ENCODE measurements at places on chromosomes 3 and 15.

DNA sequence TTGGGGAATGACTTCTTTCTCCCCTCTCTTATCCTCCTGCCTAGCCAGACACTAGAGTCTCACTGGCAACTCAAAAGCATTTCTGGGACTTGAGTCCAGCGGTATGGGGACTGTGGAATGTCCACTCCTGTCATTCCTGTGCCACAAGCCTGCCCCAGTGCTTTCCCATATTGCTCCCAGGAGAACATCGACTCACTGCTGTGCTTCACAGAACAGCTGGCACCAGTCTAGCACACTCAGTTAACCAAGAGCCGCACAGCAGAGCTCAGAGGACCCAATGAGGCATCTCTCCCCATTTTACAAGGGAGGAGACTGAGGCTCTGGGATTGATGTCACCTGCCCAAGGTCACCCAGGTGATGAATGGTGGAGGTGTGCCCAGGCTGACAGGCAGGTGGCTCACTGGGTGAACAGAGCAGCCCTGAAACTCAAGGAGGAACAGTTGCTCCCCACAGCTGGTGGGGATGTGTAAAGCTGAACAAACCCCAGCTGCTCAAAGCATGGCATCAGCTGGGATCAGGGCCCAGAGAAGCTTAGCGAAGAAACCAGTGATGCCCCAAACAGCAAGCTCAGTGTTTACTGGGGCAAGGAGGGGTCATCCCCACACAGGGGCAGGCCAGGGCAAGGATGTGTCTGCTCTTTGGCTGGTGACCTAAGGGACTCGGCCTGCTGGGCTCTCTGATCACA is 35.4 kb upstream of the DUSP7 start:
- no peak for DNase-seq

DNA sequence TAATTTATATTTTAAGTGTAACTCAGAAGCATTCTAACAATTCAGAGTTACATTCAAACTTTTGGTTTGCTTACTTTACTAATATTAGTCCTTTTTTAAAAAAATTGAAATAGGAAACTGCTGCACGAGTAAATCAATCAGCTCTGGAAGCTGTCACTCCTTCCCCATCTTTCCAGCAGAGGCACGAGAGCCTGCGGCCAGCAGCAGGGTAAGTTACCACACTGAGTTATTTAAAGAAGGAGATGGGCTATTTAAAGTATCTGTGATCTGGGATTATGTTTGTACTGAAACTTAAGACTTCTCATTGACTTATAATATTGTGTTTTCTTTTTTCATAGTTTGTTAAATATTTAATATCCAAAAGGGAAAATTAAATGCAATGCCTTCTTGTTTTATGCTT is 29.3 kb downstream of the APPL1 start:
- no peak for DNase-seq

DNA sequence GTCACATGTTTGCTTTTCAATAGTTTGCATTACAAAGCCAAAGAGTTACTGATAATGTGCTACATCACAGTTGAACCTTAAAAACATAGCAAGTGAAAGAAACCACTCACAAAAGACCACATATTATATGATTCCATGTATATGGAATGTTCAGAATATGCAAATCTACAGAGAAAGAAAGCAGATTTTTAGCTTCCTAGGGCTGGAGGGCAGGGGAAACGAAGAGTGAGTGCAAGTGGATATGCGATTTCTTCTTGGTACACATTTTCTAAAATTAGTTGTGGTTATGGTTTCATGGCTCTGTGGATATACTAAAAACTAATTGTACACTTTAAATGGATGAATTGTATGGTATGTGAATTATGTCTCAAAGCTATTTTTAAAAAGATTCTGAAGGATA is 4.0 kb upstream of the GBE1 start:
- no peak for DNase-seq

DNA sequence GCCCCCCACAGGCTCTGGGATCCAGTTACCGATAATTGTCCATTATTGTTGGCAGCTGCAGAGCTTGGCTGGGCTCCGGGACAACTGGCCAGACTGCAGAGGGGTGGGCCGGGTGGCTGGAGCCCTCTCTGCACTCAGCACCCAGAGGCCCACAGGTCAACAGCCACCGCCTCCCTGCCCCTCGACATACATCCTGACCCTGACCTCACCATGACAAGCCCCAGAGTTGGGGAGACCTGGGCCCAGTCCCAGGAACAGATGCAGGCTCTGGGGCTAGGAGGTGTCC is 22.4 kb downstream of the PTH1R start:
- DNase-seq: no peak

DNA sequence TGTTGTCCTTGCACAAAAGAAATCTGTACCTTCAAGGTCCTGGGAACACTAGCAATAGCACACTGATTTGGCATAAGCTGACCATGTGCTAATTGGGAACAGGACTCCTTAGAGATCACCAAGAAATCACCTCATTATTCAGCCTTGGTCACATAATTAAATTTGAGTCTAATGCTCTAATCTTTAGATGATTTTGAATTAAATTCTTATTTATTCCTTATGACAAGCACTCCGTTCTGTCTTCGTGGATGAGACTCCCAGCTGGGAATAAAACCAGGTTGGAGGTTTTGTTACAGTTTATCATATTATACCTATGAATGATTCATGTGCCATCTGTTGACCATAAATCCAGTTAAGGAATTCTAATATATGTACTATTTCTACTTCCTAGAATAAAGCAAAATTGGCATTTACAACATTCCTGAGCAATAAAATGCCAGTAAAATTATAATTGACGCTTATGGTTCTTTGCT is 162.2 kb downstream of the MYRIP start:
- no peak for DNase-seq

GRCh38 chr3:8651418-8652323 is 7.1 kb upstream of the SSUH2 start:
- DNase-seq: no peak

- peak; percentile 40 for DNase-seq
Observed at GRCh38 chr15:68479406-68479805, 47.4 kb upstream of the ITGA11 start.

- no peak for DNase-seq
Observed at GRCh38 chr15:33440900-33441299, 130.1 kb downstream of the RYR3 start.

DNA sequence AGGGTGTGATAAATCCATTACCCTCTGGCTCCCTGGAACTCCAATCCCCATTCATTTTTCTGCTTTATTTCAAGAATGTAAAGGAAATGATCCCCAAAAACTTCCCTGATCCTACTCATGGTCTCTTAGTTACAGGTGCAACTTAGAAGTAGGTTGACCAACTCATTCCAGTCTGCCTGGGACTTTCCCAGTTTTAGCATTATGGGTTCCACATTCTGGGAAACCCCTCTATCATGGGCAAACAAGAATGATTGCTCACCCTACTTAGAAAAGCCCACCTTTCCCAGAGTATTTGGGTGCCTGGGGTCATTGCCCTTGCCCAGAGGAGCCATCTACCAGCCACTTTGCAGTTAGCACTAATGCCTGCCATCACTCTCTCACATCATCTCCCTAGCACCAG is 15.6 kb downstream of the CLDN18 start:
- DNase-seq: no peak

GRCh38 chr15:70063980-70064379 is 33.7 kb downstream of the TLE3 start:
- DNase-seq: no peak

- DNase-seq: no peak
Observed at GRCh38 chr15:80379693-80380092, 24.5 kb upstream of the ARNT2 start.

DNA sequence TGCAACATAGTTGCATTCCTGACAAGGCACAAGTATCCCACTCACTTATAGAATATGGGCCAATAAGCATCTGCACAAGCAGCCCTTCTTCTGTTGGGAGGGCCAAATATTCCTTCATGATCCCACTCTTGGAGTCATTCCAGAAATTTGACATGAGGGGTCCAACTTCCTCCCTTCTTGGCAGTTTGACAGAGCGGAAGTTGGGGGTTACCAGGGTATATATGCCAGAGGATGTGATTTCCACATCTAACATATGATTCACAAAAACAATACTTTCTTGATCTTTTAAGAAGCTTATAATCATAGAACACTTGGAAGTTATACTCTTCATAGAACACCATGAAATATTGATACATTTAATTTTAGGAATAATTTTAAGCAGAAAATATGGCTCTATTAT is 100.9 kb upstream of the CRBN start:
- no peak for DNase-seq

DNA sequence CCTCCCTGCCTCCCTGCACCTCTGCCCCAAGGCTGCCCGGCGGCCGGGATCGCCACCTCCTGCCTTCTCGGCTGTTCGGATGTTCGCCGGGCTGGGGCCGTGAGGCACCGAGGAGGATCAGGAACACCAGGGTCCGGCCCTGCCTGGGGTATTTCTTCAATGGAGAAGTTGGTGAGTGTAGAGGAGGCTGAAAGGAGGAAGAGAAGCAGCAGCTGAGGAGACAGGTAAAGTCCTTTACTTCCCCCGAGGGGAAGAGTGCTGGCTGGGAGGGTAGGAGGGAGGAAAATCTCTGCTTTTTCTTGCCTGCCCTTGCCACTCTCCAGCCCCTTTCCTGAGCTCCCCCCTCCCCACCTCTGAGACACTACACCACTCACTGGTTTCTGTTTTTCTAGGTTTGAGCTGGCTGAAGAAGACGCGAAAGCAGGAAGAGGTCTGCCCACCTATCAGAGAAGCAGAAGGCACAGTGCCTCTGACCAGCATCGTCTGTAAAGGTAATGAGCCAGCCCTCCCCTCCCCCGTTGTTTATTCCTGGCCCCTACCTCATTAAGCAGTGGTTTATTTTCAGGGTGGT is 519 bp downstream of the ASB7 start:
- no peak for DNase-seq

- DNase-seq: no peak
Observed at GRCh38 chr15:49664716-49665115, 43.9 kb downstream of the DTWD1 start.

- DNase-seq: no peak
Observed at GRCh38 chr15:42608110-42608531, 32.7 kb downstream of the STARD9 start.

DNA sequence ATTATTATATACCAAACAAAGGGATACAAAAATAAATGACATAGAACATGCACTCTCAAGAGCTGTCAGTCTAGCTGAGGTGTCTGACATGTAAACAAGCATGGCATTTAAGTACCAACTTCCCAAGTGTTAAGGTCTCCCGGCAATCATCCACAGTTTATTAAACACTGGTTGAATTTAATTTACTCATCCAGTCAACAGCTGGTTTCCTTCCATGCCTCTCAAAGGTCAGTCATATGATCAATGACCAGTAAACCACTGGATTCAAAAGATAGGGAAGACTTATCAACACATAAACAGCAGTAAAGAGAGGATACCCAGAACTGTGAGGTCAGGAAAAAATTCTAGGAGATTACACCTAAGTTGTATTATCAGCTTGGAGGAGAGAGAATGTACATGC is 80.4 kb downstream of the ADAM10 start:
- no peak for DNase-seq

- DNase-seq: no peak
Observed at GRCh38 chr15:100175406-100176114, 166.2 kb downstream of the ADAMTS17 start.
